Activated naive CD4-positive, alpha-beta T cell (primary cell): ENCODE measurements at places on chromosomes 5 and 9.

DNA sequence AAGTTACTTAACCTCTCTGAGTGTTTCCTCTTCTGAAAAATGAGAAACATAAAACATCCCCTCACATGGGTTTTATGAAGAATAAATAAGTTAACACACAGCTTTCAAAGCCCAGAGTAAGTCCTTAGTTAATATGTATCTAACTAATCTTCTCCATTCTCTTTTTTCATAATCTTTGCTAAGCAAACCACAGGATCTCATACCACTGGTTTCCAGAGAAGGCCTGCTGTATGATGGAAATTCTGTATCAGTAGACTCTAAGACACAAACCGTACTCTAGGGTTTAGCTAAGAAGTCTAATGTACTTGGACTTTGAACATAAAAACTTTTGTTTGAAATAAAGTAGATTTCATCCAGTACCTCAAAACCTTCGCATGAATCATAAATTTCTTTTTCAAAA is 307.9 kb downstream of the SPOCK1 start:
- DNase-seq: no peak

DNA sequence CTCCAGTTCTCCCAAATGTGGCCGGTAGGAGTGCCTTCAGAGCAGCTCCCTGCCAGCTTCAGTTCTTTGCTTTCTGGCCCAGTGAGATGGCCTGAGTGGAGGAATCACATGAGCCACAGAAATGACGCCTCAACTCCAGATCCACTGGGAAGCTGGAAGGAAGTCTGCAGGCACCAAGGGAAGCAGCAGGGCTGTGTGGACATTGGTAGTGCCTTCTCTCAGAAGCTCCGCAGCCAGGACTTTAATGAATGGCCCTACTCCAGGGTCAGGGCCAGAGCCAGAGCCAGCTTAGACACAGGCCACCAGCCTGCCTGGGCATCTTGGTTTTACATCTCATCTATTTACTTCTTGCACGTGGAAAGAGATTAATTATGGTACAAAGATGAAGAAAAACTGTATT is 12.0 kb upstream of the PSMB7 start:
- no peak for DNase-seq

GRCh38 chr9:4760122-4760521 is 19.1 kb upstream of the AK3 start:
- DNase-seq: no peak

- DNase-seq: no peak
Observed at GRCh38 chr5:54754420-54754819, 231.0 kb downstream of the ESM1 start.

- no peak for DNase-seq
Observed at GRCh38 chr5:15020736-15021135, 149.2 kb upstream of the ANKH start.

DNA sequence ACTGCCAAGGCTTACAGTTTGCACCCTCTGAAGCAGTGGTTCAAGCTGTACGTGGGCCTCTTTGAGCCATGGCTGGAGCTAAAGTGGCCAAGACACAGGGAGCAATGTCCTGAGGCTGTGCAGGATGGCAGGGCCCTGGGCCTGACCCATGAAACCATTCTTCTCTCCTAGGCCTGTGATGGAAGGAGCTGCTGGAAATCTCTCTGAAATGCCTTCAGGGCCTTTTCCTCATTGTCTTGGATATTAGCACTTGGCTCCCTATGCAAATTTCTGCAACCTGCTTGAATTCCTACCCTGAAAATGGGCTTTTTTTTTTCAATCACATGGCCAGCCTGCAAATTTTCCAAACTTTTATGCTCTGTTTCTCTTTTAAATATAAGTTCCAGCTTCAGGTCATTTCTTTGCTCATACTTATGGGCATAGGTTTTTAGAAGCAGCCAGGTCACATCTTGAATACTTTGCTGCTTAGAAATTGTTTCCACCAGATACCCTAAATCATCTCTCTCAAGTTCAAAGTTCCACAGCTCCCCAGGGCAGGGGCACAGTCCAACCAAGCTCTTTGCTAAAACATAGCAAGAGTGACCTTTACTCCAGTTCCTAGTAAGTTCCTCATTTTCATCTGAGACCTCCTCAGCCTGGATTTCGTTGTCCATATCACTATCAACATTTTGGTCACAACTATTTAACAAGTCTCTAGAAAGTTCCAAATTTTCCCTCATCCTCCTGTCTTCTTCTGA is 138.3 kb downstream of the OSTF1 start:
- no peak for DNase-seq
